RKO (cell line): ENCODE measurements at places on chromosomes 6 and 20.
A peak's percentile ranks its signal among the peaks of the same experiment; 100 is the strongest.

DNA sequence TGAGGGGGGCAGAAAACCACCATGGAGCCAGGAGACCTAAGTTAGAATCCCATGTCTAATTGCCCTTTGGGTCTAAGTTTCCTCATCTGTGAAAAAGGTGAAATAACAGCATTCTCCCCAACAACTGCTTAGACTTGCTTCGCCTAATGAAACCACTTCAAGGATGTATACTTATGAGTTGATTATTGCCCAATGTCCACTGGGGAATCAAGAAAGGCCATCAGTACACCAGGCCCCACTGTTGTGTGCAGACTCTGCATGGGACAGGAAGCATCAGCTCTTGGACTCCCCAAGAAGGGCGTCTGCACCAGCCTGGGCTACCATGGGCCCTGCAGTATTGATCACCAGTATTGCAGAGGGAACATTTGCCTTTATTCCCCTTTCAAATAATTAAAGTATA is 189.6 kb downstream of the MAFB start:
- DNase-seq = no peak

GRCh38 chr6:135481783-135482369 is 15.7 kb downstream of the AHI1 start:
- peak; percentile 61 for DNase-seq

GRCh38 chr6:32204268-32204715 is 11.8 kb upstream of the GPSM3 start:
- no peak for DNase-seq

- DNase-seq = no peak
Measured at GRCh38 chr20:37872161-37872560, 30.8 kb upstream of the VSTM2L start.

GRCh38 chr6:4268171-4268570 is 132.8 kb upstream of the ECI2 start:
- DNase-seq = no peak

GRCh38 chr6:14981960-14982359 is 263.9 kb upstream of the JARID2 start:
- no peak for DNase-seq

- no peak for DNase-seq
Measured at GRCh38 chr6:85887461-85887860, 244.8 kb upstream of the SYNCRIP start.

- DNase-seq = no peak
Measured at GRCh38 chr6:3867641-3868502, 18.7 kb downstream of the FAM50B start.

GRCh38 chr6:167815296-167815980 is 11.3 kb upstream of the AFDN start:
- DNase-seq = no peak

GRCh38 chr6:163984124-163984936 is 569.8 kb downstream of the QKI start:
- DNase-seq = no peak

DNA sequence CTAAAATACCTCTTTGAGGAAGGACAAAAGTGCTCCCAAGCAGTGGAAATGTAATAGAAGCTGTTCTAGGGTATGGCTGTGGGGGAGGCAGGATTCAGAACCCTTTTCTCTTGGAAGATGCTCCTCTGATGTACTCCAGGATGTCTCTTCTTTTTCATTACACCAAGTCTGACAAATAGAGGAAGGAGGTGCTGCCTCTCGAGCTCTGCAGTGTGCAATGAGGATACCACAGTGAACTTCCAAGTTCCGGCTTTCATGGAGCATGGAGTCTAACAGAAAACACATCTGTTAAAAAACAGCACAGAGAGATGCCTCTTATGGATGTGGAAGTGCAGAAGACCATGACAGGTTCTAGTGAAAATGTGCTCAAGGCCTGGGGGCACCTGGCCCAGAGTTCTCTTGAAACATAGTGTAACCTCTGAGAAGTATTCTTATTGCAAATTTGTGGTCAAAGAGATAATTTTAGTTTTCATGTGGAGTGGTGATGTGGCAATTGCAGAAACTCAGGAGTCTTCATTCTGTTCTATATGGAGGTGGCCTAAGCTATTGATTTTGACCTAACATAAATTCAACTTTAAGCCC is 362.0 kb upstream of the CITED2 start:
- no peak for DNase-seq

DNA sequence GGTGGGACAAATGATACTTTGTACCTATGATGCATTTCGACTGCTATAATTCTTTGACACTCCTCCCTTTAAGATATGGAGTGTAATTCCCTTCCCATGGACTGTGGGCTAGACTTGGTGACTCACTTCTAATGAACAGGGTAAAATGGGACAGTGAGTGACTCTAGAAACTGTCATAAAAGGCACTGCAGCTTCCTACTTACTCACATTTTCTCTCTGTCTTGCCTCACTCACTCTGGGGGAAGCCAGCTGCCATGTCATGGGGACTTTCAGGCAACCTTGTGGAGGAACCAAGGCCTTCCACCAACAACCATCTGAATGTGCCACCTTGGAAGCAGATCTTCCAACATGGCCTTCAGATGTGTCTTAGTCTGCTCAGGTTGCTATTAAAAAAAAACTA is 12.9 kb upstream of the GFOD1 start:
- peak; percentile 50 for DNase-seq

GRCh38 chr6:30568245-30568644 is 3.0 kb upstream of the ABCF1 start:
- DNase-seq = peak; percentile 43

- DNase-seq = no peak
Measured at GRCh38 chr20:61764471-61765025, 301.1 kb downstream of the TAF4 start.

GRCh38 chr20:21355981-21356380 is 41.3 kb downstream of the NKX2-4 start:
- no peak for DNase-seq

DNA sequence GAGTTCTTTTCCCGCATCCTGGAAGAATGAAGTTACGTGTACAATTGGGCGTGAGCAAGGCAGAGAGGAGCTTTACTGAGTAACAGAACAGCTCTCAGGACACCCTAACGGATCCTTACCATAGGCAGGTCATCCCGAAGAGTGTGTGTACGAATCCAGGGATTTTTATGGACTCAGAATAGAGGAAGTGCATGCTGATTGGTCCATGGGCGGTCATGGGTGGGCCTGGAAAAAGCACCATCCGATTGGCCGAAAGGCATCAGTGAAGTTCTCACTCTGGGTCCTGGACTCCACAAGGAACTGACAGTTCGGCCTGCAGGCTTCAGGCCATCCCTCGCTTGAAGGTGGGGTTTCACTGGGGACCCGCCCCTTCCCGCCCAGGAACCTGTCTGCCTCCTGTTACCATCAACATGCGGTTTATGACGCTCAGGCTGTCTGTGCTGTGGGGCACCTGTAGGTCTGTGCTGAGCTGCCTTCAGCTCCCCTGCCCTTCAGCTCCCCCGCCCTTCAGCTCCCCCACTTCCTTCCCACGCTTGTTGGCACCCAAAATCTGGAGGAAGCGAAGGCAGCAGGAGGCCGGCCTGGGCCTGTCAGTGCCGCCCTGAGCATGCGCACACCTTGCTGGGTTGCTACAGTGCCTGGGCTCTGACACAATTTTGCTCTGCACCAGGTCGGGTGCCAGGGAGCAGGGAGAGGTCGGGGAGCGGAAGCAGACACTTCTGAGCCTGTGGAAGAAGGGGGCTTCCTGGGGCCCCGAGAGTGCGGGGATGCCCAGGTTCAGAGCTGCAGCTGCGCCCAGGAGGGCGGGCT is 57.9 kb upstream of the MANEA start:
- DNase-seq = no peak

GRCh38 chr6:122530440-122531046 is 58.9 kb upstream of the SERINC1 start:
- DNase-seq = peak; percentile 80

- no peak for DNase-seq
Measured at GRCh38 chr6:63269470-63269869, 50.3 kb downstream of the LGSN start.

DNA sequence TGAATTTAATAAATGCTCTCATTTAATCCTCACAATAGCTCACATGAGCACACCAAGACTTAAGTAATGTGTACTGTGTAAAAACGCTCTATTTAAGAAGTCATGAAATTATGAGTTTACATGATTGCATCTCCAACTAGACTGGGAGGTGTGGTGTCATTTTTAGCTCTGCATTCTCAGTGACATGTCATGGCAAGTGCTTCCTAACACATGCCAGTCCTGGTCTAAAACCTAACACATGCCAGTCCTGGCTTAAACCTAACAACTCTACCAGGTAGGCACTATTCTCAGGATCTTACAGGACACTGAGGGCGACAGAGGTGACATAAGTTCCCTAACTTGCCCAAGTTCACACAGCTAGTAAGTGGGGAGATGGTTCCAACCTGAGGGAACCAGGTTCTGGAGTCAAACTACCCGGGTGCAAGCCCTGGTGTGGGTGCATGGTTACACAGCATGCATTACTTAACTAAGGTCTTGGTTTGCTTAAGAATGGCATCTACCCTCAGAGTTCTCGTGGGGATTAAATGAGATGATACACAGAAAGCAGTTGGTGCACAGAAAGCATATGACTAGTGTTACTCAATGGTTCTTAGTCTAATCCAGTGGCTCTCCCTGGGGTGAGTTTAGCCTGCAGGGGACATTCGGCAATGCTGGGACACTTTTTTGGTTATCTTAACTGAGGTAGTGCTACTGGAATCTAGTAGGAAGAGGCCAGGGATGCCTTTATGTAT is 14.7 kb downstream of the CLDN20 start:
- no peak for DNase-seq

DNA sequence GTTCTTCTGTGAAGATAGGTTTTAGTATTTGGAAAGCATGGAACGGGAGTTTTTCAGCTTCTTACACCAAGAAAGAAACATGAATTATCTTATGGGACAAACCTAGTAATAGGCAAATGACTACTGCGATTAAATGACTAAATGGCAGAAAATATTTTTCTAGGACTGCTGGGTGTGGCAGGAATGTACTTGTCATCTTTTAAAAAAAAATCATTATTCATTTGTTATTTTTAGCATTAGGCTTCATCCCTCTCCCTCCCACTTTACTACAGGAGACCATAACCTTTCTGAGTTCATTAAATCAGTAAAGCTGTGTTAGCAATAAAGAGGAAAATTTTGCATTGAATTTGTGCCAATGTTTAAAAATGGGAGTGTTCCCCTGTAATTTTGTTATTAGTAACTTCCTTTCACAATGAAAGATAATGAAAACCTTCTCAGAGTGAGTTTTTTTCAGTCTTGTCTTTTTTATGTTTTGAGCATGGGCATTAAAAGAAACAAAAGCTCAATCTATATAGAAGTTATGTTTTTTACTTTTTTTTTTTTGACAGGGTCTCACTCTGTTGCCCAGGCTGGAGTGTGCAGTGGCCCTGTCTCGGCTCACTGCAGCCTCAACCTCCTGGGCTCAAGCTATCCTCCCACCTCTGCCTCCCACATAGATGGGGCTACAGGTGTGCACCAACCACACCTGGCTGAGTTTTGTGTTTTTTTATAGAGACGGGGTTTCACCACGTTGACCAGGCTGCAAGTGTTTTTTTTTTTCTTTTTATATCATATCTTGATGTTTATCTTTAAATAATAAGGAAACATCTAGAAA is 105.6 kb upstream of the CLDN20 start:
- no peak for DNase-seq

DNA sequence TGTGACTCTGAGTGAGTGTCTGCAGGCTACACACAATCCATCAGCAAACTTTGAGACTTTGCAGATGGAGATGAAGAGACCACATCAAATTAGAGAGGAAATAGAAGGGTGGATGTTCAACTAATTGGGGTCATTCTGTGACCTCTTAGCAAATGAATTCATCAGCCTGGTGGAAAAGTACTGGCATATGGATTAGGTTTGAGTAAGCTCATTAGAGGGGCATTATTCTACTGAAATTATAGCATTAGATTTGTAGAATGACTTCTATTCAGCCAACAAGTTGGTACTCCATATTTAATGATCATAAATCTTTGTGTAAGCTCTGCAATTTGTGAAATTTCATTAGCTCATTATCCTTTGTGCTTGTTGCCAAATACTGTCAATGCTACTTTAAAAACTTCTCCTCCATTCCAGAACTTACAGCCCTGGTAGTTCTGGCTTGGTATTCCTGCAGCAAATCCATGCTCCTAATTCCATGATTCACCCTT is 63.8 kb downstream of the ADTRP start:
- no peak for DNase-seq

DNA sequence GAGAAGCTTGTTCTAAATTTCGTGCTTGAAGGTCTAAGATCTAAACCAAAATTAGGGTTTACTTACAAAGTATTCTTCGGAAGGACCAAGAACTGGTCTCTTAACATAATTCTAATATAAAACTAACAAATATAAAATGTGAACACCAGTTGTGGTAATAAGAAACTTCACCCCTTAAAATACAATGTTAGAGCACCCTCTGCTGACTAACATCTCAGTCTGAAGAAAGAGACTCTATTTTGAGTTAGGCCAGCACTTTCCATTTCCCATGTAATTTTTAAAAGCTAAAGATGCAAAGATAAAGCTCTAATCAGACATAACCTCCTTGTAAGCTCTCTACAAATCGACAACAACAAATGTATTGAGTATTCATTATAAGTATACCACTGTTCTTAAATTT is 24.6 kb downstream of the ATG5 start:
- DNase-seq = peak; percentile 44

- no peak for DNase-seq
Measured at GRCh38 chr20:24066076-24066700, 77.6 kb upstream of the GGTLC1 start.

DNA sequence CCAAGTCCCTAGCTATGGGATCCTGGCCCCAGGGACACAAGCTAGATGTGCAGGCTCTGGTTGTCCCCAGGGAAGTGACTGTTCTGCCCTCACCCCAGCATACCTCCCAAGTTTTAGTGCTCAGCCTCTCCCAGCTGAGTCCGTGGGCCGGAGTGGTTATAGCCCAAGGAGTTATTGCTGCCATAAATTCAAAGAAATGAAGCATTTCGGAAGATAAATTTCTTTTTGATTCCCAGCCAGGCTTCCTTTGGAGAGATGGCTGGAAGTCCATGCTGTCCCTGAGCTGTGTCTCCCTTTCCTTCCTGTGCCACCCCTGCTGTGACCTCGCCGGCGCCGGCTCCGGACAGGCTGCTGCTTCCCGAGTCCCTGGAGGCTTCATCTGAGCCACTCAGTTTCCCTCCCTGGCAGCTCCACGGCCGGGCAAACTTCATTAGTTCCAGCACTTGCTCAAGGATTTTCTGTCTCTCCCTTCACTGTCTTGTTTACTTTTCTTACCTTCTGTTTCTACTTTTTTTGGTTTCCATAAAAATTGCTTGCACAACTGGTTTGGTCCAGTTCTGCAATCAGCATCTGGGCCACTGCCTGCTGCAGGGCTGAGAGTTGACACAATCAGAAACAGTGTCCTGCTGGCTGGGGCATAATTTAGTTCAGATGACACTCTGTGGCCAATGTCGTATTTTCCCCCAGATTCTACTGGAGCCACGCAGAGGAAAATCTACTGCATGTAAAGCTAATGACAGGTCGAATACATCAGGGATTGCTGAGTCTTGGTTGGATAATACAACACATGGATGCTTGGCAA is 225.5 kb downstream of the SYNDIG1 start:
- no peak for DNase-seq

DNA sequence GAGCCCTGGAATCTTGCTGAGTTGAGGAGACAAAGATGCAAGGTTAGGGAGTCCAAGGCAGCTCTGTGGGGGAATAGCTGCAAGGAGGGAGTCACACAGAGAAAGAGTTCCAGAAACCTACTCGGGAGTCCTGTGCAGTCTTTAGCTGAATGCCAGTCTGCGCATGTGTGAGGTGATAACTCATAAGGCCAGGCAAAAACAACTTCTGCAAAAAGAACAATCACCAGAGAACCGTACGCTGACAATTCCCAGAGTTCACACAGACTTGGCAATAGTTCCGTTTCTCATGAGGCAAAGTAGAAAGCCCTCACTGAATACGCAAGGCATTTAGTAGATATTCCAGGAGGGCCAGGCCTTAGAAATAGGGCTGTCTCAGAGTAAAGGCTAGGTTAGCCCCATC is 135.2 kb upstream of the TAB2 start:
- no peak for DNase-seq
